ENCODE measurements at places on chromosomes 6 and 20. TPM values are rescaled to one million over a fixed set of nuclear protein-coding genes. Genes with fewer than 3 reads are reported as not detected.

Gene ZNF512B
- total RNA-seq: 28.9 TPM

- DNase-seq: no peak
Observed at GRCh38 chr20:23583526-23583925, 15.2 kb upstream of the CST9L start.

DNA sequence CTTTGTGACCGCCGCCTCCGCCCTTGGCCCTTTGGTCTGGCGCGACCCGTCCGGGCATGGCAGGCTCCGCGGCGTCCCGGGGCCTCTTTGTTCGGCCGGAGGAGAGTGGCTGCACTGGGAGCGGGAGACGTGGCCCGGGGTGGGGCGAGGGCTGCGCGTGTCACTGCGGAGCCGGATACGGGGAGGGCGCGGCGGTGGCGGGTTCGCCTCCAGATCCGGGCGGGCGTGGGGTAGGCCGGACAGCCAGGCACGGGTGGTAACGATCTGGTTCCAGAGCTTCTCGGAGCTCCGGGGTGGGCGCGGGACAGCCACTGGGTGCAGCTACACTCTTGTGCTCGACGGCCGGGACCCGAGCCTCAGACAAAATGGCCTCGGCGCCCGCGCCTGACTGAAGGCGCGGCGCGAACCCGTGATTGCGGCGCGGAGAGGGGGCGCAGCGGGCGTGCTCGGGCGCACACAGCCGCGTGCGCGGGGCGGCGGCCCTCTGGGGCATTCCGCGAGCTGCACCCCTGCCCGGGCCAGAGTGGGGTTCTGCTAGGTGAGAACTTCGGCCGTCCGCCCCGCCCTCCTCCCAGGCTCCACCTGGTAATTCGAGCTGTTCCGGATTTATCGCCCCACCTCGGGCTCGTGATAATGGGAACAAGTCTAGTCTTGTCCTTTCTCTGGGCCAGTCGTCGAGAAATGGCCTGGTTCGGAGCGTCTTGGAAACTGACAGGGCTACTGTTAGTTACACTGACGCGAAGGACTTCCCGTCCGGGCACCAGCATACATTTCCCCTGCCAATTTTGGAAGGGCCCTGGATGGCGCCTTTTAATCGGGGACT, 1.0 kb downstream of the LOC128125822 start:
- DNase-seq: peak; percentile 72

Gene SGK2
- 1.1 TPM for total RNA-seq

DNA sequence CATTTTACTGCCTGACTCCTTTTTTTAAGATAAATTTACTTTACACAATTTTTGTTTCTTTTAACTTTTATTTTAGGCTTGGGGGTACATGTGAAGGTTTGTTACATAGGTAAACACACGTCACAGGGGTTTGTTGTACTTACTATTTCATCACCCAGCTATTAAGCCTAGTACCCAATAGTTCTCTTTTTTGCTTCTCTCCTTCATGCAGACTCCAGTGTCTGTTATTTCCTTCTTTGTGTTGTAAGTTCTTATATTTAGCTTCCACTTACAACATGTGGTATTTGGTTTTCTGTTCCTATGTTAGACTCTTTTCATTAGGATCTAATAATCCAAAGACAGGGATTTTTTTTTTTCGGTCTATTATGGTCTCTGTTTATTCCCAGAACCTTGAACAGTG, 83.5 kb upstream of the CCN6 start:
- no peak for DNase-seq

Gene RFX6
- total RNA-seq: not detected

Gene C6orf15
- total RNA-seq: not detected

Gene RIMS4
- 0.24 TPM for total RNA-seq

DNA sequence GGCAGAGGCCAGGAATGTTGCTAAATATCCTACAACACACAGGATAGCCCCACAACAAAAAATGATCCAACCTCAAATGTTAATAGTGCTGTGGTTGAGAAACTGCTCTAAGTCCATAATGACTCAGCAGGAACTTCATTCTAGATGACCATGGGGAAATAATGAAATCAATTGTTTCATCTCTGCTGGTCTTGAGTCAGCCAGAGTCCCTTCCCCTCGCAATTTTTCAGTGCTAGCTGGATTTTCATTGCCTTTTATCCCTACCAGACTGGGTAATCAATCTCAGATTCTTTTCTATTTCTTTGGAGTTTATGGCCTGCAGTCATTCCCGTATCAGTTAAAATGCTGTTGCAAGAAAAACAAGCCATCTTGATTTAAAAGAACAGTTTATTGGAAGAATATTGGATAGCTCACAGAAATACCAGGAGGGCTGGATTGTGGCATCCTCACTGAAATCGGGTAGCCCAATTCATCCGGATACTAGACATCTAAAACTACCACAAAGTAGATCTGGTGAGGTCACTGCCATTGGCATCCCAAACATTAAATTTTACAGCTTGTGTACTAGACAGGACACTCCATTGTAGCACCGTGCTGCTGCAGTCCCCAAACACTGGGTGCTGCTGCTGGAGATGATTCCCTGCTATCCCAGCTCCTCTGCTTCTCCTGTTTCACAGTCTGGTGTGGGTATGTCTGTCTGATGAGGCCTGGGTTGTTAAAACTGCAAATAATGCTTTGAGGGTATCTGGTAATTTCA, 30.3 kb upstream of the POPDC3 start:
- DNase-seq: no peak

GRCh38 chr6:409370-409972, 17.9 kb downstream of the IRF4 start:
- DNase-seq: no peak

DNA sequence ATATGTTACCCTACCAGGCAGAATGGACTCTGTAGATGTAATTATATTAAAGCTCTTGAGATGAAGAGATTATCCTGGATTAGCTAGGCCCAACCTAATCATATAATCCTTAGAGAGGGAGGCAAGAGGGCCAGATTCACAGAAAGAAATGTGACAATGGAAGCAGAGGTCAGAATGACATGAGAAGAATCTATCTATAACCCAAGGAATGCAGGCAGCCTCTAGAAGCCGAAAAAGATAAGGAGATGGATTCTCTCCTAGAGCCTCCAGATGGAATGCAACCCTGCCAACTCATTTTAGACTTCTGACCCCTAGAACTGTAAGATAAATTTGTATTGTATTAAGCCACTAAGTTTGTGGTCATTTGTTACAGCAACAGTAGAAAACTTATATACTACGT, 12.3 kb downstream of the PXT1 start:
- DNase-seq: no peak

DNA sequence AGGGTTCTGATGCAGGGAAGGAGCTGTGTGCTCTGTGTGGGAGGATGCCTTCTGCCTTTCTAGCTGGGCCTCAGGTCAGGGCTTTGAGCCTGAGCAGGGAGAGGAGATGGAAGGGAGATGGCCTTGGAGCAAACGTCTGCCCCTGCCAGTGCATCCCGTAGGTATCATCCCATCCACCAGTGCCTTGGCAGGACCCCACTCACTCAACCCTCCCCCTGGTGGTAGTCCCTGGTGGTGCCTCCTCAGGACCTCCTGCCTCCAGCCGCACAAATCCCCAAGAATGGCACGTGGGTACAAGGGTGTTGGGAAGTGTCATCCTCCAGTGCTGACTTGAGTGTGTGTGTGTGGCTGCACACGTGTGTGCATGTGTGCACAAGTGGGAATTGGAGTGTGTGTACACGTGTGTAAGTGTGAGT, 23.1 kb upstream of the MICB start:
- peak; percentile 34 for DNase-seq

Gene ULBP3
- 1.6 TPM for total RNA-seq

Gene DLK2
- 0.37 TPM for total RNA-seq

GRCh38 chr6:138882369-138883017, 86.6 kb downstream of the ECT2L start:
- no peak for DNase-seq

DNA sequence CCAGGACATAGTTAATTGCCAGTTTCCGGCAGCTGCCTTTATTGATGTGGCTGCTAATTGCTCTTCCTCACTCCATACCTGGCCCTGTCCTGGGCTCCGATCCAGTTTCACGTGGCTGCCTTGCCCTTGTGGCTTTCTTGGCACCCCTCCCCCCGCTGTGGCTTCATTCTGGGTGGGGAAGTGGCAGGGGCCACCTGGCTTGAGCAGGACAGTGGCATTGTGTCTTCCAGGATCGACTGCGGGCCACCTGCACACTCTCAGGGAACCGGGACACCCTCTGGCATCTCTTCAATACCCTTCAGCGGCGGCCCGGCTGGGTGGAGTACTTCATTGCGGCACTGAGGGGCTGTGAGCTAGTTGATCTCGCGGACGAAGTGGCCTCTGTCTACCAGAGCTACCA, 10.8 kb downstream of the MAVS start:
- DNase-seq: no peak

Gene MCCD1
- not detected for total RNA-seq

DNA sequence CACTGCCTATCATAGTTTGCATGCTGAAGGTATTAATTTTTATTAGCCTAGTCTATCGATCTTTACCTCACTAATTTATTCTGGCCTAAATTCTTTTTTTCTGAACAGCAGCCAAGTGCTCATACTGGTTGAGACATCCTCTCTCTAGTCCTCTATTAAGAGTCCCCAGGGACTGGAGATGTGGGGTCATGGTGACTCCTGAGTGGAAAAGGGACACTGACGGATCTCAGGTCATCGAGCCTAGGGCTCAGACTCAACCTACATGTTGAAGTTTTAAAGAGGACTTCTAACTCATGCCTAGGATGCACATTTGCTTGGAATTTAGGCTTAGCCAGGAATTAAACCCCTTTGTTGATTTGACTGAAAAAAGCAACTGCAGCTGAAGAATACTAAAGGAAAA, 378.1 kb downstream of the BTBD9 start:
- peak; percentile 57 for DNase-seq

Gene BNIP5
- not detected for total RNA-seq

Gene HLA-B
- total RNA-seq: 29.9 TPM

GRCh38 chr20:39775110-39775509, 813.0 kb downstream of the DHX35 start:
- no peak for DNase-seq

GRCh38 chr20:41150664-41151063, 13.3 kb downstream of the PLCG1 start:
- no peak for DNase-seq

DNA sequence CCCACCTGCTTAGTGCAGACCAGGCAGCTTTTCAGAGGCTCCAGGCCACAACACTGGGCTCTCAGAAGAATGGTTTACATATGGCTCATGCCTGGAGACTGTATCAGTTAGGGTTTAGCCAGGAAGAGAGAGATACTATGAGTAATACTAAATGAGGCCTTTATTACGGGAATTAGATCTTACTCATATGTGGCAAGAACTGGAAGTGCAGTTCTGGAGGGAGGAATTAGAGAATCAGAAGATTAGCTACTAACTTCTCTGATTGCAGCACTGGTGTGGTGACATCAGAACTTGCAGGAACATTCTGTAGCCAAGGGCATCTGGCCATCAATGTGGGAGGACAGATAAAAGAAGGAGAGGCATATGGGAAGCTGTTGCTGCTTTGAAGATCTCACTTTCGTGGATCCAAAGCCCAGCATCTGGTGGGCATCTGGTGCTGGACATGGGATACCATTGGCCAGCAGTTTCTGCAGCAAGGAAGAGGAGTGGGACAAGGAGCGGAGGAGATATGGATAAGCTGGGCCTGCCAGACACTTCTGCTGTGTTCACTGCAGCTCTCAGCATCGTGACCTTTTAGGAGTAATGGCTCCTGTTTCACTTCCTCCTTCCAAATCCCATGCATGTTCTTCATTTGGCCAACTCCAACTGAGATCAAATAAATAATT, 248.5 kb downstream of the BTBD3 start:
- peak; percentile 1 for DNase-seq

Gene C6orf58
- total RNA-seq: 0.64 TPM

DNA sequence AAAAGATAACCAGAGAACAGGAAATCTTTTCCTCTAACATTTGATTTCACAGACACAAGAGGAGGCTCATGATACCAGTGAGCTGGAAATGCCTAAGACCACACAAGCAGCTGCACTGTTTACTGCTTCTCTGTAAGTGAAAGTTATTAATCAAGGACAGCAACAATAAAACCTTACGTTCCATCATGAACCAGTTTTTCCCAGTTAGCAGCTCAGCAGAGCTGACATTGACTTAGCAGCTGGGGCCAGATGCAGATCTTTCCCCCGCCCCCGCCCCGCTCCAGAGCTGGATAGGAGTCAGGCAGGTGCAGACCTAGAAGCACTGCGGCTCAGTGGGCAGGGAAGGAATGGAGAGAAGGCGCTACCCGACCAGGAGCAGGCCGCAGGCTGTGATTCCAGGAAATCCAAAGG, 275.2 kb downstream of the GMDS start:
- DNase-seq: no peak

Gene AFG1L
- 5.7 TPM for total RNA-seq

DNA sequence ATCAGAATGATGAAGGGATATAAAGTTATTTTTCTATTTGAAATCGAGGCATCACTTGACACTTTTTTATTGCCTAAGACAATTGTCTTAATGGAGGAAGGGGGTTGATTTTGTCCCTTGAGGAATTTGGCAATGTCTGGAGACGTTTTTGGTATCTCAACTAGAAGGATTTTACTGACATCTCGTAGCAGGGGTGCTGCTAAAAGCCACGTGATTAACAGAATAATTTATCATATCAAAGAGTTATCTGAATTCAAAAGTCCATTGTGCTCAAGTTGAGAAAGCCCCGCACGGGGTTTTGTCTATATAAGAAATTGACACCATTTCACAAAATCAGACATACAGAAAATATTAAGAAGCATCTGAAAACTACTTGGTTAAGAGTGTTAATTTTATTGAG, 1.5 kb upstream of the TAAR6 start:
- no peak for DNase-seq

DNA sequence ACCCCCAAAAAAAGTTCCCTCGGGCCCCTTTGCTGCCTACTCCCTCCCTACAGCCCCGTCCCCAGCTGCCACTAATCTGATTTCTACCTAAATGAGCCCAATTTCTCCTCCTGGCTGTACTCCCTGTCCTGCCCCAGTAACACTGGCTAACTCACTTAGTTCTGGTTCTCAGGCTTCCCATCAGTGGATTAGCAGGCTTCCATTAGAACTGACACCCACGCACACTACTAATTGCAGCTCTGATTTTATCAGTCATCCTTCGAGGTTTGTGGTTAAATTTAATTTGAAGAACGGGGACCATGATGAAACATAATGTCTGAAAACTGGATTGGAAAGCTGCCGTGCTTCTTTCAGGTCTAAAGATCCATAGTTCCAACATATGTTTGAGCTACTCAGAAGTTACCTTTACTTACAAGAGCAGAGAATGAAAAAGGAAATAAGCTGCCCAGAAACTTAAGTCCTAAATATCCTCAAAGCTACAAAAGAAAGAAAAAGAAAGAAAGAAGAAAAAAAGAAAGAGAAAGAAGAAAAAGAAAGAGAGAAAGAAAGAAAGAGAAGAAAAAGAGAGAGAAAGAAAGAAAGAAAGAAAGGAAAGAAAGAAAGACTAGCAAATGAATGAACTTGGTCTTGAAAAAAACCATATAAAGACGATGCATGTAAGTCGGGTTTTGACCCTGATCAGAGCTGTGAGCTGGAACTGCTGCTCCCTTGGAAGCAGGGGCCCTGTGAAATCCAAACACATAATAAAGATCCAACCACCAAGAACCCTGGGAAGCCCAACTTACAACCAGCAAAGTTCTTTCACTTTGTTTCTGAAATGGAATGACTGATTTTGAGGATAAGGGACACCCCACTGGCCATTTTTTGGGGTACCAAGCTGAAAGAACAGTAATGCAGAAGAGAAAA, 51.7 kb downstream of the CNKSR3 start:
- peak; percentile 82 for DNase-seq

Gene TINAG
- not detected for total RNA-seq

Gene PSORS1C2
- not detected for total RNA-seq

GRCh38 chr6:156662025-156662445, 115.1 kb upstream of the ARID1B start:
- no peak for DNase-seq
